ENCODE measurements at places on chromosomes 5 and 9. TPM values are rescaled to one million over a fixed set of nuclear protein-coding genes. Genes with fewer than 3 reads are reported as not detected.

SMIM33 gene
- not detected for total RNA-seq

STPG3 gene
- total RNA-seq, result not detected

TRIM36 gene
- 0.18 TPM for total RNA-seq

TMOD1 gene
- 0.18 TPM for total RNA-seq

PRSS3 gene
- total RNA-seq, result 16.4 TPM

MRPL36 gene
- 85.9 TPM for total RNA-seq

OR1L4 gene
- total RNA-seq, result not detected

PRRX2 gene
- total RNA-seq, result 12.7 TPM

ORM1 gene
- 0.18 TPM for total RNA-seq

TEK gene
- 10.8 TPM for total RNA-seq

DAPK1 gene
- total RNA-seq, result under 0.01 TPM

SHOC1 gene
- total RNA-seq, result not detected

EXOSC2 gene
- total RNA-seq, result 48.6 TPM

SECISBP2 gene
- total RNA-seq, result 19.7 TPM

DNA sequence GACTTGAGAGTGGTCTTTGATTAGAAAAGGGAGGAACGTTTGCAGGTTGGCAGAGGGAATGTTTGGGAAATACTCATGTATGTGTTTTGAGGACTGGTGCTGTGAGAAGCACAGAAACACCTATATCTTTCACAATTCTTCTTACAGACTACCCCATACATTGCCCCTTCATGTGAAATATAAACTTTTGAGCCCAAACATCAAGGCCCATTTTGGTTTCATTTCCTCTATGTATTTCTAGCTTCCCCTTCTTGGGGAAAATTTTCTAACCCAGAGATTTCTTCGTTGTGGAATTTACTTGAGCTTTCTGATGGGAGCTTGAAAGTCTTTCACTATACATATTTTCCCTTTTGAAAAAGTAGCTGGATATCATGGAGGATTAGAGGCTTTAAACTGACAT is 67.6 kb downstream of the FYB1 start:
- no peaks in the 10 kb centered on the region for H3K36me3 ChIP-seq
- H3K4me3 ChIP-seq, result no peak overlapping the region
- H3K27me3 ChIP-seq, result no peaks in the 10 kb centered on the region
- H3K4me1 ChIP-seq, result no peaks in the 10 kb centered on the region

DNA sequence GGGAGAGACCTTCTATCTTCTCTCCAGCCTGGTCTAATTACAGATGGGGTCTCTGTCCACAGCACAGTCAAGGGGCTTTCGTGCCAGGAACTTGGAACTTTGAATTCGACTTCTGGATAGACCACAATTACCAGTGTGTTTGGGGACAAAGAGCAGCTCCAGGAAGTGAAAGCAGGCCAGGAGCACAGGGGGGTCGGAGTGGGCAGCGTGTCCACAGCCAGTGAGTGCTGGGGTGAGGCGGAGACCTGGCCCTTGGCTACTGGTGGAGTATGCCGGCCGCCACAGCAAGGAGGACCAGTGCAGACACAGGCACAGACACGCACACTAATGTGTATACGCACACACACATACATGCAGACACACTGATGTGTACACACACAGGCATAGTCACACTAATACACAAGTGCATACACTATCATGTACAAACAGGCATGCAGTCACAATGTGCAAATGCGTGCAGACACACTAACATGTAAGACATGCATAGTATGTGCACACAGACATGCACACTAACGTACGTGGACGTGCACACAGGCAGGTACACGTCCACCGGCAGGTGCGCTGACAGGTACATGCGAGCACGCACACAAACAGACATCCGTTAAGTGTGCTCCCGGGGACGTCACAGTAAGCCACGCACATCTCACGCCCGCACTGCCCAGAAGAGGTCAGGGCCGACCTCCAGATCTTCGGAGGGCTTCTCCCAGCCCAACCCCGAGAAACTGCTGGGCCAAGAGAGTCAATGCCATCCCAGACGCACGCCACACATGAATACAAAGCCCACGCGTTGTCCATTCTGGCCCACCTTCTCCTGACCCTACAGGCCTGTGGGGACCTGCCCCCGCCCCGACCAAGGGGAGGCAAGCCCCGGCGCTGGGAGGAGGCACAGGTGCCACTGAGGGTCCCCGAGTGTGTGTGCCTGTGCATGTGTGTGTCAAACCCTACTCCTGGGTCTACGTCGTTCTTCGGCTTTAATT is 46.5 kb downstream of the NKD2 start:
- DNase-seq, result no peak
- peaks cover 20% of the 10 kb centered on the region for H3K36me3 ChIP-seq
- no peaks in the 10 kb centered on the region for H3K27me3 ChIP-seq

- H3K4me3 ChIP-seq, result no peak overlapping the region
- H3K27me3 ChIP-seq, result no peaks in the 10 kb centered on the region
- peaks cover 6% of the 10 kb centered on the region for H3K36me3 ChIP-seq
- H3K27ac ChIP-seq, result no peak overlapping the region
- peak; percentile 15 for DNase-seq
- no peaks in the 10 kb centered on the region for H3K4me1 ChIP-seq
Observed at GRCh38 chr5:95572016-95572415, 17.1 kb downstream of the ARSK start.

GRCh38 chr5:131538177-131538593 is 96.8 kb downstream of the RAPGEF6 start:
- no peak overlapping the region for H3K4me3 ChIP-seq
- H3K36me3 ChIP-seq, result no peaks in the 10 kb centered on the region
- H3K27me3 ChIP-seq, result no peaks in the 10 kb centered on the region
- H3K27ac ChIP-seq, result no peak overlapping the region
- peak; percentile 83 for DNase-seq

- H3K27me3 ChIP-seq, result no peaks in the 10 kb centered on the region
- H3K36me3 ChIP-seq, result no peaks in the 10 kb centered on the region
- H3K4me1 ChIP-seq, result peaks cover 3% of the 10 kb centered on the region
- no peak overlapping the region for H3K4me3 ChIP-seq
Observed at GRCh38 chr9:81814794-81815464, 113.3 kb upstream of the SPATA31D4 start.

DNA sequence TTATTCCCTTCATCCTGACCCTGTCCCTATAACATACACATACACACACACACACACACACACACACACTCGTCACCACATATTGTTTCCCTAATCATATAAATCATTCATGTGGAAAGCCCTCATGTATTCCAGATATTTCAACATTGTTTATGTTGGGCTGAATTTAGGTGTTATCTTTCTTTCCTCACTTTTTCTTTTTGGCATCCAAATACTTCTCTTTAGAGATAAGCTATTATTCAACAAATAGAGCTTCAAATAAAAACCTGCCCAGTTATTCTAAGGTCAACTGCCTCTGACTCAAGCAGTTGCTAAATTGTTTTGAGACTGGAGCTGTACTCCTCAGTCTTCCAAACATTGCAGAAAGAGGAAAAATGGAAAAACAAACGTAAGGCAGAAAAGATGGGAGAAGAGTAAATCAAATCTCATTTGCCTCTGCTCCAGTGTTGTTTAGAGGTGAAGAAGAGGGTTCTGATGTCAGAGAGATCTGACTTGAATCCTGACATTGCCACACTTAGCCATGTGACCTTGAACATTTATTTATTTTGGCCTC is 215.7 kb downstream of the GAS1 start:
- H3K4me1 ChIP-seq, result peaks cover 16% of the 10 kb centered on the region
- no peak overlapping the region for H3K4me3 ChIP-seq
- H3K36me3 ChIP-seq, result no peaks in the 10 kb centered on the region
- no peaks in the 10 kb centered on the region for H3K27me3 ChIP-seq
- peak; percentile 78 for DNase-seq

DNA sequence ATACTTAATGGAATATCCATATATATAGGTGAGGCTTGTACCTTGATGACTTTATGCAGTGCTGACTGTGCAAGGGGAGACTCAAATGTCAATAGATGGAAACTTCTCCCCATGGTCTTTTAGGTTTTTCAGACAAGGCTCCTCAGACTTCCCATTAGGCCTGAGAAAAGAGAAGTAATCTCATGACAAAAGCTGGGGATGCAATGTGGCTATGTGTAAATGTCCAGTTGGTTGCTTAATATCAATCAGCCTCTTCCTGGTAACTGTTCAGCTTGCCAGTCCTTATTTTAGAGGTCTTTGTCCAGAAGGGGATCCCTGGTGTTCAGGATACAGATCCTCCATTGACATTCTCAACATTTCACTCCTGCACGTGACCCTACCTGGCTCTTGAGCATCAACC is 621.1 kb upstream of the CDH18 start:
- no peaks in the 10 kb centered on the region for H3K27me3 ChIP-seq
- DNase-seq, result no peak
- H3K4me1 ChIP-seq, result no peaks in the 10 kb centered on the region
- H3K4me3 ChIP-seq, result no peak overlapping the region
- H3K27ac ChIP-seq, result no peak overlapping the region
- no peaks in the 10 kb centered on the region for H3K36me3 ChIP-seq

DNA sequence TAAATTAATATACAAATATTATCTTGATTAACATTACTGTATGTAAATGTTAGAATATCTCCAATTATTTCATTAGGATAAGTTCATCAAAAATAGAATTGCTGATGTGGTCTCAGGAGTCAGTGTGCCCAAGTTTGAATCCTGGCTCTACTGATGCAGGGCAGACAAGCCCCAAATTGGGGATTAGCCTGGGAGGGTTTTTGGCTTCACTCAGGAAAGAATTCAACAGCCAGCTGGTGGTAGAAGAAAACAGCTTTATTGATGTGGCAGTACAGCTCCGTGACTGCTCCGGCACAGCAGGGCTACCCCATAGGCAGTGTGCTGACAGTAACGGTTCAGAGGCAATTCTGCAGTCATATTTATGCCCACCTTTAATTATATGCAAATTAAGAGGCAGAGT is 32.5 kb downstream of the COL27A1 start:
- H3K27me3 ChIP-seq, result no peaks in the 10 kb centered on the region
- peaks cover 8% of the 10 kb centered on the region for H3K36me3 ChIP-seq

GRCh38 chr5:167750586-167750985 is 540.9 kb upstream of the WWC1 start:
- peaks cover 1% of the 10 kb centered on the region for H3K27me3 ChIP-seq
- no peak for DNase-seq
- H3K27ac ChIP-seq, result no peak overlapping the region
- H3K4me1 ChIP-seq, result no peaks in the 10 kb centered on the region
- no peaks in the 10 kb centered on the region for H3K36me3 ChIP-seq
- H3K4me3 ChIP-seq, result no peak overlapping the region

- no peaks in the 10 kb centered on the region for H3K27me3 ChIP-seq
- H3K36me3 ChIP-seq, result no peaks in the 10 kb centered on the region
- no peak overlapping the region for H3K27ac ChIP-seq
- no peak for DNase-seq
- H3K4me1 ChIP-seq, result no peaks in the 10 kb centered on the region
Observed at GRCh38 chr5:130652176-130652575, 512.9 kb downstream of the HINT1 start.

DNA sequence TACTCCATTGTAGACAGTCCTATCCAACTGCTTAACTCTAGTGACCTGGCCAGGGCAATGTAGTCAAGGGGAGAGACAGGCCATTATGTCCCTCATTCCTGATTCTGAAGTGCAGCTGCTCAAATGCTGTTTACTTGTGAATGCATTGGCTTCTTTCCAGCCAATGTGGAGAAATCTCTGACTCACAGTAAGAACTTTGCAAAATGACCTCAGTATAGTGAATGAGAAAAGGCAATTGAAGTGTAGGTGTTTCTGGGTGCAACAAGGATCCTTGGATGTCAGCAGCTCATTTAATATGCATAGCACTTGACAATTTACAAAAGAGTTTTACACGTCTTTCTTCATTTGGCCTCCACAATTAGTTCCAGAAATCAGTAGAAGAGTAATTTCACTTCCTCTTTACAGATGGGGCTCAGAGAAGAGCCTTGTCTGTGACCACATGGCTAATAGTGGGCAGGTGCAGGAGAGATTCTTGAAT is 367.2 kb downstream of the OSTF1 start:
- peak; percentile 1 for DNase-seq
- H3K36me3 ChIP-seq, result no peaks in the 10 kb centered on the region
- H3K4me3 ChIP-seq, result no peak overlapping the region
- no peak overlapping the region for H3K27ac ChIP-seq

GRCh38 chr5:117463881-117464570 is 889.4 kb upstream of the SEMA6A start:
- H3K4me3 ChIP-seq, result no peak overlapping the region
- H3K36me3 ChIP-seq, result no peaks in the 10 kb centered on the region
- H3K27me3 ChIP-seq, result no peaks in the 10 kb centered on the region
- no peak for DNase-seq
- H3K27ac ChIP-seq, result no peak overlapping the region

GRCh38 chr9:77402286-77402685 is 225.0 kb downstream of the VPS13A start:
- DNase-seq, result peak; percentile 44
- no peak overlapping the region for H3K27ac ChIP-seq
- H3K36me3 ChIP-seq, result 0 out of 2 replicates have a peak, but pooled peaks cover 3% of the 10 kb centered on the region
- no peaks in the 10 kb centered on the region for H3K4me1 ChIP-seq
- H3K27me3 ChIP-seq, result no peaks in the 10 kb centered on the region
- H3K4me3 ChIP-seq, result no peak overlapping the region

DNA sequence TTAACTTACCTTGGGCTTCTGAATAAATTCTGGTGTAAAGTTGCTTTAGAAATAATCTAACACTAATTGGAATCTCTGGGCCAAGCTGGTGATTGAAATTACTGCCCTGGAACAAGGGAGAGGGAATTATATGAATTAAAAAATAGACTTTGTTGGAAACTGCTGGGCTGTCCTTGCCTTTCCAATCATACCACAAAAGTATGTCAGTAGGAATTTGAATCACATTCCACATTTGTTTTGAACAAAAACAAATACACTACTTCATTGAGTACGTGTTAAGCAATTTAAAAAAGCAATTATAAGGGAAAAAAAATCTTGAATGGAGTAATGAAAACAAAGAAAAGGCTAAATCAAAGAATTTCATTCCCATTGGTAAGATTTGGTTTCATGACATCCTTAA is 102.5 kb upstream of the SREK1 start:
- H3K36me3 ChIP-seq, result peaks cover 21% of the 10 kb centered on the region
- H3K4me3 ChIP-seq, result no peak overlapping the region
- peaks cover 2% of the 10 kb centered on the region for H3K4me1 ChIP-seq

GRCh38 chr5:8726383-8727036 is 819.4 kb downstream of the SEMA5A start:
- no peaks in the 10 kb centered on the region for H3K27me3 ChIP-seq
- H3K4me3 ChIP-seq, result no peak overlapping the region
- peaks cover 6% of the 10 kb centered on the region for H3K4me1 ChIP-seq
- DNase-seq, result no peak
- no peaks in the 10 kb centered on the region for H3K36me3 ChIP-seq
